Neural crest cell (in vitro differentiated cells): ENCODE measurements at places on chromosomes 3 and 15.

DNA sequence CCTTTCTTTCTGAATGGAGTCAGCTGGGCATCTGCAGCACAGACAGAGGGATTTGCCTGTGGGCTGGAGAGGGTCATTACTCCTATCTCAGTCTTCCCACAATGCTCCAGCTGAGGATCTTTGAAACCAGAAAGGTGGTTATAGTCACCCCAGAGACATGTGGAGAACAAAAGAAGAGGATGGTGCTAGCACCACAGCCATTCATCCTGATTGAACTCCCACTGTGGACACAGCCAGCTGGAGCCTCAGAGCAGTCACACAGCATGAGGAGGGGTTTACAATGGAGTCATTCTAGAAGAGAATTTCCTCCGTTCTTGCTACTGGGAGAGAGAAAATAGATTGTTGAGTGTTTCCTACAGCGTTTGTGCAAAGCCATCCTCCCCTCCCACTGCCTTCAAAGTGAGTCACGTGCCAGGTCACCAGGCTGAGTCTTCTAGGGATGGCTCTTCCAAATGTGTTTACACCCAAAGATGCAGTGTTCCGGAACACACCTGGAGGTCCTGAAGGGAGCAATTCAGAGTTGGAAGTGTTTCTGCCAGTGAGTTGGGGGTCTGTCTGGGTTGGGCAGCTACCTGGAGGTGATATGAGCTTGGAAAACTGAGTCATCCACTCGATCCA lies 18.9 kb upstream of the GREM1 start:
- DNase-seq, result no peak

DNA sequence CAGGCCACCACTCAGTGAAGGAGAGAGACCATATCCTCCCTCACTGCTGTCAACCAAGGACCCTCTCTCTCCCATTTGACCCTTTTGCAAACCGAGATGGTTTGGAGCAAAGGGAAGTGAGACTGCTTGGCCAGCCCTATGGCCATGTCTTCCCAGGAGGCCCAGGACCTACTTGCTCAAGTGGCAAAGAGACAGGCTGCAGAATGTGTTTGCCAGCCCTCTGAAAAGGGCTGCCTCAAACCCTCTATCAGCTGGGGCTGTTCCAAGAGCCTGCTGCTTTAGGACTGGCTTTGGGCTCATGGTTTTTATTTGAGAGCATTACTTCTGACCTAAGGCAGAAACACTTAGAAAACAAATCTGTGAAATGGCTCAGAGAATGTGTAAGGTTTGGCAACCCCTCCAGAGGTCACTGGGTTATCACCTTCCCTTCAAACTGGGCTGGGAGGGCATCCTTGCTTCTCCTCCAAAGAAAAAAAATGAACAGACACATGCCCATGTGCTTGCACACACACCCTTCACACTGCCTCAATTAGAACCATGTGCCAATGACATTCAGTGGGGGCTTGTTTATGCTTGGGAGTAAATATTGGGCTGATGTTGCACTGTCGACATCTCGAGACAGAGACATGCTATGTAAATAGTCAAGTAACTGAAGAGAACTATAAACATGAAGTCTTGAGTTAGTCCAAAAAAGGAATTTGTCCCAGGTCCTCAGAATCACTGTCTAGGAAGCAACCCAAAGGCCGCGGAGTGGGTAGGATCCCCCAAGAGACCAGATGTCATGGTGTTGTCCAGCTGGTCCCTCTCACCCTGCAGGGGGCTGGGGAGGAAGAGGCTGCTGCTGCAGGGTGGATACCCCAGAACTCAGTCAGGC lies 49.8 kb upstream of the CTDSPL start:
- DNase-seq, result no peak

DNA sequence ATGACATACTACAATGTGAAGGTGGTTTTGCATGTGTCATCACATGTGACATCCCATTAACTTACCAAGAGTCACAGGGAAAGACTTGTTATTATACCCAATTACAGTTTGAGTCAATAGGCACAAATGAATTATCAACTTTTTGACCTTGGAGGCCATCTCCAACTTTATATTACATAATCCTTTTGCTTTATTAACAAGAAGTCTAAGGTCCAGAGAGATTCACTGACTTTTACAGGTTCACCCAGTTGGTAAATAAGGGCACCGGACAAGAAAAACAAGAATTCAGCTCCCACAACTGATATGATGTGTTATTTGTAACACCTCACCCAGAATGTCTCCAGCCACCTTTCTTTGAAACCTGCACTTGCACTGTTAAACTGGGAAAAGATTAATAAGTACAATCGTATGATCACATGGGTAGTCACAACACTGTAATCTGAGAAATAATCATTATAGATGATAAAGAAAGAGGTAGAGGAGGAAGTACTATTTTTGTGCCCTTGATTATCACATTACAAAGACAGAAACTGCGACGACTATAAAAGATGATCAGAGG lies 928.9 kb downstream of the FHIT start:
- no peak for DNase-seq

DNA sequence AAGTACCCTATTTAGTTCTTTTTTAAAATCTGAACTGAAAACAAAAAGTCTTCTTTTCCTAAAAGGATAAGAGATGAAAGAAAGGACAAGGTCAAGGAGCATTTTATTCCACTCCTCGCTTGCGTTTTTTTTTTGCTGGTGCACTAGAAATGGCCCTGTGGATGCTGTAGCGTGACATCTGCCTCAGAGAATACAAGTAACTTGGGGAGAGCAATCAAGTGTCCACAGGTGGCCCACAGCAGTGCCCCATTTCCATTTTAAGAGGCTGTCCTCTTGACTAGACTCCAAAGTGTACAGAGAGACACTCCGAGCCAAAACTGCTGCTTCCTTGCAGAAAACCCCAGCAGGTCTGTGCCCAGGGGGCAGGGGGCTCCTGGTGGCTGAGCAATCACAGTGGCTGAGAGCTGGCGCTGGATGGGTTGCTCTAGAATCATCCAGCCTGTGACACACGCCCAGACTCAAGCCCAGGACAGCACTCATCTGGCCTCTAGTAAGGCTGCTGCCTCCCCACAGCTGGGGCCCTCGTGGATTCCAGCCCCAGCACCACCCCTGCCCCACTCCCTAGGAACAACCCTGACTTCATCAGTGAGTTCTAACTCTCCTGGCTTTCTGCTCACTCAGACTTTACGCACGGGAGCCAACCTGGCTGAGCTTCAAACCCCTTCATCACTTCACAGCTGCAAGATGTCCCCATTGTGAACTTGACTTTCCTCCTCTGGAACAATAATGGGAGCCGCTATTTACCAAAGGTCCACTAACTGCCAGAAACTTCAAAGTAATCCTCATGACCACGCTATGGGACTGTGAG lies 71.1 kb upstream of the SPATA12 start:
- DNase-seq, result no peak

DNA sequence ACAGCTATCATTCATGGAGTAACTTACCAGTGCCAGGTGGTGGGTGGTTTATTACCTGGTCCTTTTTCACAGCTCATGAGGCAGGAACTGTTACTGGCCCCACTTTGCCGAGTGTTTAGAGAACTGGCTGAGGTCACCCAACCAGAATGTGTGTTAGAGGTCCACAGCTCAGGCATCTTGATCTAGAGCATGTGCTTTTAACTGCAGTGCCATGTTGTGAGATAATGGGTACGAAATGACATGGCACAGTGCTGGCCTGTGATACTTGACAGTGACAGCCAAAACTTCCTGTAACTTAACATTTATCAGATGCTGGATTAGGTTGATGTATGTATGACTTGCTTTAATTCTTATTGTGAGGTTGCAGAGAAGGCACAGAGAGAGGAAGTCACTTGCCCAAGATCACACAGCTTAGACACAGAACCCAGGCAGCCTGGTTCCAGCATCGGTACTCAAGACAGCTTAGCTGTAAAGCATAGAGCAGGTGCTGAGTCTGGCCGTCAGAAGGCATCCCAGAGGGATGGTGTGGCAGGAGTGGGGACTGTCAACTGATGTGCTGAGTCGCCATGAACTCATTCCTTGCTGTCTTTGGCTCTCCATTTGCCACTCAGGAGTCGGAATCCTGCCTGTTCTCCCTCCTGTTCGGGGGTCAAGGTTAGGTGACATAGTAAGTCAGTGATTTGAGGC lies 9.6 kb downstream of the MCM2 start:
- DNase-seq, result no peak

DNA sequence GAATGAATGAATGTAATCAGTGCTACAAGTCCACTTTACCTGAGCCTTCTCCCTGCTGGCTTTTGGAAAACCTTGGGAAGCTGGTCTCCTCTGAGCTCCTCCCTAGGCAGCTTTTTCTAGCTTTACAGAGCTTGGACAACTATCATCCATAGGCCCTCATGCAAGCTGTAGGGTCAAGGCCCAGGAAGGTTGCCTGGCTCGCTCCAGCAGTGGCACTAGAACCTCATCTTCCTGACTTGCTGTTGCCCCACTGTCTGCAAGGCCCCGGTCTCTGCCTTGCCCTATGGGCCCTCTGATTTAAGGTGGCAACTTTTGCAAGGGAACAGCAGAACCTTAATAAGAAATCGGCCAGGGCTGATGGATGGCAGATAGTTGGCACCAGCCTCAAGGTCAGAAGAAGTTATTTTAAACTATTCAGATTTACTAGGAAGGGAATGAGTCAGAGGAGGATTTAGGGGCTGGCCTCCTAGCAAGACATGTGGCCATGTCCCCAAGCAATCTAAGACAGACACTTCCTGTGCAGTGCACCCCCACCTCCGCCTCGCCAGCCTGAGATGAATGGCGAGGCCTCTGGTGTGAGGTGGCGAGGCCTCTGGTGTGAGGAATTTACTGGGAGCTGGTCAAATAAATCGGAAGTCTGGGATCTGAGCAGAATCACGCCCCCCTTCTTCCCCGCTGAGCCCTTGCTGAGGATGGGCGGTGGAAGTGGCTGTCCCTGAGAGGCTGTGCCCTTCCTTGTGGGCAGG lies 180.8 kb downstream of the MEGF11 start:
- no peak for DNase-seq

DNA sequence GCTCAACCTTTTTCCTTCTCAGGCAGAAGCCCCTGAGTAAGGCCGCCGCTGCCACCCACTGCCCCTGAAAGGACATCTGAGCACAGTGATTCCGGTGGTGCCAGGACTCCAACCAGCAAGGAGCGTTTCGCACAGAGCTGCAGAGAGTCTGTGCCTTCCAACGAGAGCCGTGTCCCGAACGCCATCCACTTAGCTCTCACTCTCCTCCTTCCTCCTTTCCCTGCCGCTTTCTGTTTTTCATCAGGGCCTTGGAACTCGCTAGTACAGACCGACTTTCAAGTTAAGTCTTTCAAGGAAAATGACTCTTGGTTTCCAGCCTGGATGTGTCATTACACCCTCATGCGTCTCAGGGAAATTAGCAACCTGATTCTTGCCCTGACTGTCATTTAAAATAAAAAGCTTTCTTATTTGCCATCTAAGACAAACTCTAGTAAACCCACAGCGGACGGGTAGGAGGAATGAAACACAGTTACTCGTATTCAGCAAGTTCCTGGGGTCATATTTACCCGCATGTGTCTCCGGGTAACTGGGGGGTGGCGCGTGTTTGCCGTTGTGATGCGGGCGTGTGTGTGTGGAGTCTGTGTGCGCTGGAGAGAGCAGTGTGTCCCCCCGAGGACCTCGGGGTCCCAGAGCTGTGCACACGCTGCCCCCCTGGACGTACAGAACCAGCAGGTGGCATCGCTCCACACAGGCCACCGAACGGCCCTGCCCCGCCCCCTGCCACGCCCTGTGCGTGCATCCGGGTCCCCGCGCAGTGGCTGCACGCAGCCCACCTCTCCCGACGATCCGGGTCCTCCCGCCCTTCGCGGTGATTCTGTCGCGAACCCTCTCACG lies 30.4 kb upstream of the ALDH1A3 start:
- DNase-seq, result peak; percentile 20

GRCh38 chr3:77236118-77236517 lies 196.2 kb downstream of the ROBO2 start:
- no peak for DNase-seq

GRCh38 chr3:182445576-182445975 lies 347.7 kb upstream of the ATP11B start:
- no peak for DNase-seq

GRCh38 chr15:87575896-87576473 lies 680.6 kb downstream of the NTRK3 start:
- no peak for DNase-seq

DNA sequence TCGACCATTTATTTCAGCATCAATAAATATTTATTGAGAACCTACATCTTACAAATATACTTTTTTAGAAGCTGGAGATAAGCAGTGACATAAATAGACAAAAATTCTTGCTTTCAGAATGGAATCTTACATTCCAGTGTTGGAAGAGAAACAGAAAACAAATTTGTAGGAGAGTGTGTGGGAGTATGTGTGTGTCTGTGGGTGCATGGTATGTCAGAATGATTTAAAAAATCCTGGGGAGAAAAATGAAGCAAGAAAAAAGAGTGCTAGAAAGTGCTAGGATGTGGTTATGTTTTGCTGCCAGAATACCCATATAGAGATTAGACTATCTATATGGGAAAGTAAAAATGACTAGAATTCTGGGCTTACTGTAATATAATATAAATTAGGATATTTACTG lies 561.7 kb upstream of the SGO1 start:
- no peak for DNase-seq

DNA sequence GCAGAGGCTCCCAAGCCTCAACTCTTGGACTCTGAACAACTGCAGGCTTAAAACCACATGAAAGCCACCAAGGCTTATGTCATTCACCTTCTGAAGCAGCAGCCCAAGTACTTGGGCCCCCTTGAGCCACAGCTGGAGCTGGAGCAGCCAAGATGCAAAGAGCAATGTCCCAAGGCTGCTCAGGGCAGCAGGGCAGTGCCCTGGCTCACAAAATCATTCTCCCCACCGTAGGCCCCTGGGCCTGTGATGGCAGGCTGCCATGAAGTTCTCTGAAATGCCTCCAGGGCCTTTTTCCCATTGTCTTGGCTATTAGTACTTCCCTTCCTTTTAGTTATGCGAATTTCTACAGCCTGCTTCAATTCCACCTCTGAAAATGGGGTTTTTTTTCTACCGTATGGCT lies 83.4 kb downstream of the DCLK3 start:
- no peak for DNase-seq

GRCh38 chr3:14451844-14452739 lies 49.7 kb downstream of the SLC6A6 start:
- DNase-seq, result no peak

GRCh38 chr3:31768479-31769125 lies 212.5 kb downstream of the OSBPL10 start:
- DNase-seq, result peak; percentile 51

- DNase-seq, result no peak
Measured at GRCh38 chr3:126777366-126777765, 73.3 kb downstream of the CHCHD6 start.

- no peak for DNase-seq
Measured at GRCh38 chr3:143348486-143349327, 229.1 kb downstream of the CHST2 start.

GRCh38 chr3:105051972-105052371 lies 314.7 kb upstream of the ALCAM start:
- DNase-seq, result no peak

DNA sequence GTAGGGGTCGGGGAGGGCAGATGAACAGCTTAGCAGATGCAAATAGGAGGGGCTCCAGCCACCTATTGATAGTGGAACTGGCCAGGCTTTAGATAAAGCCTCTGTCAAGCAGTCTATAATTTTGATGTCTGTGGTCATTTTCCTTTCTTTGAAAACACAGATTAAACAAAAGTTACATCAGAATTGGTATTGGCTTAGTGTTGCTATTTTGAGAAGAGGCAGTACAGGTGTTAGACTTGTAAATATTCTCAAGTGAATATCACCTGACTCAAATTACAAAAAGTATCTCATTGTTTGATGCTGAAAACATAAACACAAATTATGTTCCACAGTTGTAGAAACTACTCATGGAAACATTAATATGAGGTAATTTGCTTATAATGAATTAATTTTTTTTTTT lies 18.1 kb downstream of the GHRL start:
- DNase-seq, result no peak
